ENCODE measurements at places on chromosomes 2 and 18.

GRCh38 chr2:187617120-187617519 is 62.9 kb upstream of the TFPI start:
- no peak for DNase-seq

DNA sequence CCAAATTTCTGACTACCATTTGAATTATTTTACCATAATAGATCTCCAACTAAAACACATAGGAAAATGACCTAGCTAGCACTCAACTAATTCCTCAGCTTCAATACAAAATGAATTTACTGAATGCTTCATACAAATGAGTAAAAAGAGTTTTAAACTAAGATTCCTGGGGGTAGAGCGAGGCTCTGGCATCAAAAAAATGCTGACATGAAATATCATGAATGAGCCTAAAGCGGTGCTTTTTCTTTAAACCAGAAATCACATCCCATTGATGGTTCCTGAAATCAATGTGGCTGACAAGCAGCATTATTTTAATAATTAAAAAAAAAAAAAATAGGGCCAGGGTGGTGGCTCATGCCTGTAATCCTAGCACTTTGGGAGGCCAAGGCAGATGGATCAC is 32.1 kb downstream of the WDR33 start:
- DNase-seq, result no peak

- DNase-seq, result no peak
These were observed 12.0 kb downstream of the UGP2 start for GRCh38 chr2:63853527-63854310.

GRCh38 chr18:35693829-35694228 is 112.3 kb downstream of the GALNT1 start:
- DNase-seq, result no peak

GRCh38 chr2:68193144-68193543 is 35.5 kb downstream of the PNO1 start:
- DNase-seq, result no peak

GRCh38 chr18:74906184-74906583 is 302.8 kb downstream of the PTGR3 start:
- no peak for DNase-seq

DNA sequence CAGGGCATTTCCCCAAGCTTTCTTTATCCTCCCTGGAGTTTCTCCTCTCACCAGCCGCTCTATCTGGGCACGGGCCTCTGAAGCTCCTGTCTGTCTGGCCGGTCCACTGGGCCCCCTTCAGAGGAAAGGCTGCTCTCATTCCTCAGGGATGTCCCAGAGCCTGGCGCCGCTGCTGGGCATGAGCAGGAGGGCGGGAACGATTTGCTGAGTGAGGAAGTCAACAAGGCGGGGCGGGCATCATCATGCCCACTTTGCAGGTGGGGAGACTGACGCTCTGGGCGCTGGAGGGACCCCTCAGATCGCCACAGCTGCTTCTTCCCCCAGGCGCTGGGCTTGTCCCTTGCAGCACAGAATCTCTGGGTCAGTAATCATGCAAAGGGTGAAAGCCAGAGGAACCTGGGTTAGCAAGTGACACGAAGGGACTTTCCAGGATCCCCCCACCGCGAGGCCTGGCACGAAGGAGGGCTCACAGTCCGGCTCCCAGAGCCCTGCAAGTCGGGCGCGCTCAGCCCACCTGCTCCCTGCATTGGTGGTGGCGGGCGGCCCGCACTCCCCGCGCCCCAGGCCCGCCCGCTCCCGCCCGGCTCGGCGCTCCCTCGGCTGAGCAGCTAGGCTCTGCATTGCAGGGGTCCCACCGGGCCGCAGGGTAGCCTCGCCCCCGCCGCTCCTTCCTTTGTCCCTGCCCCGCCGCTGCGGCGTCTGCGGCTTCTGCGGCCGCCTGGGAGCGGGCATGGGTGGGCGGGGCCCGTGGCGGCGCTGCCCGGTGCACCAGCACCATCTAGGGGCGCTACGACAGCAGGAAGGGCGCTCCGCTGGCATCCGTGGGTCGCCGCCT is 157.8 kb downstream of the CYRIA start:
- DNase-seq, result no peak
